ENCODE measurements at places on chromosomes 1 and 21. TPM values are rescaled to one million over a fixed set of nuclear protein-coding genes. Genes with fewer than 3 reads are reported as not detected.

Gene ZBED6
- total RNA-seq: 37.2 TPM

Gene LEMD1
- total RNA-seq: 6.5 TPM

Gene LRRIQ3
- 1.6 TPM for total RNA-seq

Gene S100A7A
- not detected for total RNA-seq

Gene TNFAIP8L2
- total RNA-seq: 6.3 TPM

Gene HSD3B1
- total RNA-seq: not detected

Gene SLC1A7
- total RNA-seq: not detected

Gene SERINC2
- 126 TPM for total RNA-seq

Gene TM2D1
- 52.6 TPM for total RNA-seq

Gene NHLH1
- 0.09 TPM for total RNA-seq

Gene UTS2
- total RNA-seq: 0.72 TPM

Gene PCP4L1
- total RNA-seq: 1.3 TPM

Gene OLFM3
- 0.41 TPM for total RNA-seq

Gene TTC39A
- total RNA-seq: 70.1 TPM

Gene VCAM1
- total RNA-seq: 539 TPM

Gene PRKAA2
- 11.6 TPM for total RNA-seq

Gene RIPK4
- total RNA-seq: 32.6 TPM

Gene LIX1L
- total RNA-seq: 27.8 TPM

Gene CELA3A
- total RNA-seq: not detected

Gene TDRD5
- total RNA-seq: 0.47 TPM

Gene MYBPH
- not detected for total RNA-seq

Gene SPRR1B
- total RNA-seq: not detected

Gene CFHR4
- total RNA-seq: 0.35 TPM

Gene TMEM201
- total RNA-seq: 13.2 TPM

Gene RGS8
- not detected for total RNA-seq

Gene APCS
- not detected for total RNA-seq

Gene BARHL2
- total RNA-seq: not detected

Gene GCSAML
- 1.8 TPM for total RNA-seq

Gene C1orf87
- total RNA-seq: 0.38 TPM

Gene TTC34
- total RNA-seq: 2.4 TPM

Gene SHE
- total RNA-seq: 18.1 TPM

Gene CSF3R
- total RNA-seq: 13.3 TPM

Gene LIN9
- total RNA-seq: 2.7 TPM

All from kidney (tissue), 22 donors.